NCI-H1694 (cell line): ENCODE measurements at places on chromosomes 3 and 15.
A peak's percentile ranks its signal among the peaks of the same experiment; 100 is the strongest.

DNA sequence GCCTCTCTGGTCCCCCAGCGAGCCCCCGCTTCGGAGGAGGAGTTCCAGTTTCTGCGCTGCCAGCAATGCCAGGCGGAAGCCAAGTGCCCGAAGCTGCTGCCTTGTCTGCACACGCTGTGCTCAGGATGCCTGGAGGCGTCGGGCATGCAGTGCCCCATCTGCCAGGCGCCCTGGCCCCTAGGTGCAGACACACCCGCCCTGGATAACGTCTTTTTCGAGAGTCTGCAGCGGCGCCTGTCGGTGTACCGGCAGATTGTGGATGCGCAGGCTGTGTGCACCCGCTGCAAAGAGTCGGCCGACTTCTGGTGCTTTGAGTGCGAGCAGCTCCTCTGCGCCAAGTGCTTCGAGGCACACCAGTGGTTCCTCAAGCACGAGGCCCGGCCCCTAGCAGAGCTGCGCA, 3.5 kb downstream of the PML start:
- peak; percentile 52 for DNase-seq

GRCh38 chr15:87753539-87753938, 503.0 kb downstream of the NTRK3 start:
- no peak for DNase-seq

DNA sequence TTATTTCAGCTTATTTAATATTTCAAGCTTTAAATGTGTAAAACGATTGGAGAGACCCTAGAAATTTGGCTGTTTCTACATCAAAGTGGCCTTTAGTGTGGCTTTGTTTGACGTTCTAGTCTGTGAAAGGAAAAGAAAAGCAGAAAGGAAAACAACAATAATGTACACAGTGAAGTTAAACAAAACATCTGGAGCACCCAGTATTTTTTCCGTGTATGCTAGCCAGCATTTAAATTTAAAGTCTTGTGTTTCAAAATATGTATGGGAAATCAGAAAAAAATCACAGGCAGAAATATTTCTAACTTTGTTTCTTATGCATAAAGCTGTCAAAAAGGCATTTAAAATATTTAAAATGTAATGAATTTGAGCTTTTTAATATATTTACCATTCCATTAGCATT, 218.1 kb downstream of the NAALADL2 start:
- no peak for DNase-seq

- no peak for DNase-seq
These were observed 221.0 kb upstream of the EOMES start for GRCh38 chr3:27943106-27943505.

GRCh38 chr3:195595785-195596531, 12.2 kb upstream of the APOD start:
- DNase-seq, result no peak

DNA sequence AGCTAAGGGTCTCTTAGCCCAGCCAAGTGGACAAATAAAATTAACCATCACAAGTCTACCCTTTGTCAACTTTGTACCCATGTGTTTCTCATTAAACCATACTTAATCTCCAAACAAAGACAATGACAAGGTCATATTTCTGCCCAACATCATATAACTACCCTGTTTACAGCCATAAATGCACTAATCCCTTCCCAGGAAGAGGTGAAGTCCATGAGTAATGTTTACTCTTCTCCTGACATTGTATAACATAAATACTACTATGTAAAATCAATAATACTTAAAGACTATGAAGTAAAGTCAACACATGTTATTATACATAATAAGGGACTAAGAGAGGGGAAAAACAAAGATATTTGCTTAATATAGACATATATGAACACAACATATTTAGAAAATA, 38.5 kb upstream of the FAN1 start:
- no peak for DNase-seq

DNA sequence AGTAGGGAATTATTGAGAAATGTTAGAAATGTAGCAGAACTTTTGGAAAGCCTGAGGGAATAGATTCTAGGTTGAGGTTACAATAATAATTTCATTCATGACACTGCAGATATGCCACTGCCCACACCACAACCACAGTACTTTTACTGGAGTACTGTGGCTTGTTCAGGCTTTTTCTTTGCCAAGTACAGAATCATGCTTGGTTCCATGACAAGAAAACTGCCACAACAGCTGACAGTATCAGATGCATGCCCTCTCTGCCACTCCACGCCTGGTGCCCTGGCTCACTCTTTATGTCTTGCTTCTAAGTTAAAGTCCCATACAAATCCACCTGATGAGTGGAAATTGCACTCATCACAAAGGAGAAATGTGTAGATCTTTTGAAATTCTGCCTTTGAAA, 398.6 kb downstream of the ZIC1 start:
- DNase-seq, result no peak

DNA sequence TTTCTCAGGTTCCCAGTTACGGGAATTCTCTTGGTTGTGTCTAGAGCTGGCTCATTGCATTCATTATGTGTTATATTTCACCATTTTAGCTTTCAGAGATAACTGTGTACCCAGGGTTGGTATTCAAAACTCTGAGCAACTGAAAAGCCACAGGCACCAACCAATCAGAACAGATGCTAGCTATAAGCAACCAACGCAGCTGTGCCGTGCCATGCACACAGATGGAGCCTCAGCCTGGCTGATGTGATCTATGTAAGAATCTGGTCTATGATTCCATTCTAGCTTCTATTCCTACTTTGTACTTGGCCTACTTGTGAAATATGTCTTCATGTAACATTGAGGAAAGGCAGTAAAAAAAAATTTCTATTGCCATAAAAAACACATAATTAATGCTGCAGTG, 95.0 kb upstream of the CCDC80 start:
- DNase-seq, result no peak

GRCh38 chr3:60760145-60760544, 491.1 kb downstream of the FHIT start:
- DNase-seq, result no peak

DNA sequence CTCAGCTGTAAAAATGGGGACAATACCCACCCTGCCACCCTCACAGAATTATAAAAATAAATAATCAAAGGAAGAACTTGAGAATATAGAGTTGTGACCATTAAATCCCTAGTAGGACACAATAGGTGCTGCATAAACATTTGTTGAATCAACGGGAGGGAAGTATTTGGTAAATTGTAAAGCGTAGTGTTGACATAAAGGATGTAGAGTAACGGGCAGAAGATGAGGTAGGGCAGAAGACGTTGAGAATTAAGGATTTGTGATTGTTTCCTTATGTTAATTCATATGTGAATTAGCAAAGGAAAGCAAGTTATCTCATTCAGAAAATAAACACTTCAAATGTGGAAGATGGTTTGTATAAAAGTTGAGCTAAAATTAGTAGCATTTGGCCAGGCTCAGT, 7.1 kb downstream of the RAMAC start:
- no peak for DNase-seq

GRCh38 chr3:126907557-126907956, 75.4 kb upstream of the PLXNA1 start:
- DNase-seq, result no peak

- peak; percentile 49 for DNase-seq
These were observed 24.7 kb downstream of the KAT2B start for GRCh38 chr3:20064796-20065564.

GRCh38 chr3:20076296-20076997, 36.2 kb downstream of the KAT2B start:
- DNase-seq, result no peak

GRCh38 chr15:29342201-29342600, 72.6 kb upstream of the NSMCE3 start:
- DNase-seq, result no peak

DNA sequence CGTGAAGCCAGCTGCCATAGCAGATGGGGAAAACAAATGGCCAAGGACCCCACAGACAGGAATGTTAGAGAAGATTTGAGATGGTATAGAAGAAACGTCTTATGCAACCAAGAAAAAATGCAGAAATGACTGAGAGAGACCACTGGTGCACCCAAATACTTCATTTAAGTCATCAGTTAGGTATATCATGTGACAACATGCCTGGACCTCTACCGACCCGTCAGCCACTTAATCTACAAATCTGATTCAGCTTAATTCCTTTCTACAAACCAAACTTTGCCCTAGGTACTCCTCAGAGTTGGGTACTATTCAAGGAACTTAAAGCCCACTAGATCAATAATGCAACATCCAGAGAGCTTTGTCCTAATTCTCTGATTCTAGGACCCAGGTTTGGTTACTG, 126.0 kb upstream of the UBE2E2 start:
- DNase-seq, result no peak

- DNase-seq, result no peak
These were observed 148.6 kb upstream of the CDIN1 start for GRCh38 chr15:36430726-36431265.

- DNase-seq, result no peak
These were observed 145.0 kb downstream of the ADAM10 start for GRCh38 chr15:58604455-58604923.

DNA sequence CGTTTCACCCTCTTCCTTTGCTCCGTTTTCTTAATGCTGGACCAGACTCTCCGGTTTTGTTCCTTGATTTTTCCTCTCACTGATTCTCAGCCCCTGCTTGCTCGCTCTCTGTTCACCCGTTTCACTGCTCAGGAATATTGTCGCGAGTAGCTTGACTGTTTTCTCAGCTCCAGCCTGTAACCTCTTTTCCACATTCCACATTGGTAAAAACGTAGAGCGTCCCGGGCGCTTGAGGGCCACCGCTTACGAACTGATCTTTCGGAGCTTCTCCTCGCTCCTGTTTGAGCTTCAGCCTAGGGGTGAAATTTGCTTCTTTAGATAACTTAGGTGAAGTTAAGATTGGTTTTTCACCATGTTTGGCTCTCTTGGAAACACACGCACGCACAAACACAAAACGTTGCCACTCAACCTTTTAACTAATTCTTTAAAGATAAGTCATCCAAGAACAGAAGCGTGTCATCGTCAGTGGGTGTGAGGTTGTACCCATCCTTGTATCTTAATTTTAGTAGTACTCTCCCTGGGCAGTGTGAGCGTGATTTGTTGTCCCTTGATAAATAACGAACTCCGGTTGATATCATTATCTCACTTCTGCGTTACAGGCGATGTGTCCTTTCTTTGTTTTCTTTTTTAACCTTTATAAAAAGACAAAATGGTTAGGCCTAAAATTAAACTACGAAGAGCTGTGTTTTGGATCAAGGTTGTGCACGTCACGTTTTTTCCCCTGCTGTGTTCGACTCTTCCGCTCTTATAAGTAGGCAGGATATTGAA, 1.0 kb downstream of the PAK2 start:
- DNase-seq, result peak; percentile 25

GRCh38 chr15:30830961-30831360, 72.8 kb upstream of the FAN1 start:
- DNase-seq, result no peak

- no peak for DNase-seq
These were observed 166.1 kb downstream of the ZNF621 start for GRCh38 chr3:40690749-40691451.

DNA sequence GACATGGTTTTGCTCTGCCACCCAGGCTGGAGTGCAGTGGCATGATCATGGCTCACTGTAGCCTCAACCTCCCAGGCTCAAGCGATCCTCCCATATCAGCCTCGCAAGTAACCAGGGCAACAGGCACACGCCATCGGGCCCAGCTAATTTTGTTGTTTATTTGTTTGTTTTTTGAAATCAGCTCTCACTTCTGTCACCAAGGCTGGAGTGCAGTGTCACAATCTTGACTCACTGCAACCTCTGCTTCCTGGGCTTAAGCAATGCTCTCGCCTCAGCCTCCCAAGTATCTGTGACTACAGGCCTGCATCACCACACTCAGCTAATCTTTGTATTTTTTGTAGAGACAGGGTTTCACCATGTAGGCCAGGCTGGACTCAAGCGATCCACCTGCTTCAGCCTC, 26.3 kb upstream of the PLCH1 start:
- no peak for DNase-seq

DNA sequence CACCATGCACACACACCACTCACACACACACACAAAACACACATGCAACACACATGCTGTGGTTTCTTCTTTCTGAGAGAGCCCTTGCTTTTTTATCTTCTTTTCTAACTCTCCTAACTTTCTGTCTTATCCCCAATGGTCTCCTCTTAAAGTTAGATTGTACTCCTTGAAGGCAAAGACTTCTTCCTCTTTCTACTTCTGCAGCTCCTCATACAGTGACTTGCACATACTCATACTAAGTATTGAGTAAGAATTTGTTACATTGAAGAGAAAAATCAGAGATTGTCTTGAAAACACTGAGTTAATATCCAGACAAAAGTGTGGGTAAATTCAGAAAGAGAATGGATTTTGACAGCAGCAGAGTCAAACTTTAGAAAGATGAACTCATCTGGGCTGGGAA, 64.4 kb downstream of the GTPBP8 start:
- DNase-seq, result no peak

- no peak for DNase-seq
These were observed 281.1 kb upstream of the TPRG1 start for GRCh38 chr3:188890572-188891270.

DNA sequence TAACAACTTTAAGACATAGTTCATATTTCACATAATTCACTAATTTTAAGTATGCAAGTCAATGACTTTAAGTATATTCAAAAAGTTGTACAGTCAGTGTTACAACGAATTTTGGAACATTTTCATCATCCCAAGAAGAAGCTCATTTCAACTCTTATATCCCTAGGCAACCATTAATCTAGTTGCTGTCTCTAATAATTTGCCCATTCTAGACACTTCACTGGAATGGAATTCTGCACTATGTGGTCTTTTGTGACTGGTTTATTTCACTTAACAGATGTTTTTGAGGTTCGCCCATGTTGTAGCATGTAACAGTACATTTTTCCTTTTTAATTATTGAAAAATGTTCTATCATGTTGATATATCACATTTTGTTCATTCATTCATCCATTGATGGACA, 104.2 kb upstream of the SPRED1 start:
- no peak for DNase-seq

- no peak for DNase-seq
These were observed 126.0 kb upstream of the CCNL1 start for GRCh38 chr3:157285966-157286365.

DNA sequence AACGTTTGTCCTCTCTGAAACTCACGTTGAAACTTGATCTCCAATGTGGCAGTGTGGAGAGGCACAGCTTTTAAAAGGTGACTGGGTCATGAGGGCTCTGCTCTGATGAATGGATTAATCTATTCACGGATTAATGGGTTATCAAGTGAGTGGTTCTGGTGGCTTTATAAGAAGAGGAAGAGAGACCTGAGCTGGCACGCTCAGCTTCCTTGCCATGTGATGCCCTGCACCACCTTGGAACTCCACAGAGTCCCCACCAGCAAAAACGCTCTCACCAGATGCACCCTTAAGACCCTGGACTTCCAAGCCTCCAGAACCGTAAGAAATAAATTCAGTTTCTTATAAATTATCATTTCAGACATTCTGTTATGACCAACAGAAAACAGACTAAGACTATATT, 2.6 kb downstream of the PPP1R2 start:
- DNase-seq, result no peak

DNA sequence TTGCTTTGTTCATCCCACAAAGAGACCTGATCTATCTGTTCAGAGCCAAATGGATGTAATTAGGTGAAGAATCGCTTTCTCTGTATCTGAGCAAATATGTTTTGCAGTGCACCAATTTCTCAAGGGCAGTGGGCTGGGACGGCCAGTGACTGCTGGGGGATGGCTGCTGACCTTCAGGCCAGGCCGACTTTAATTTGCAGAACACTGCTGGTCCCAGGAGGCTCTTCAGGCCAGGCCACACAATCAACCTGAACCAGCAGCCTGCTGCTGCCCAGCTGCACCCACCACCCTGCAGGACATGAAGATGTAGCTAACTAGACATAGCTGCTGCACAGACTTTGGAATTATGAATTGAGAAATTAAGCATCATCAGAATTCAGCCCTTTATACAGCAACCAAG, 194.4 kb upstream of the ONECUT1 start:
- no peak for DNase-seq
